Activated T-cell treated with anti-CD3 and anti-CD28 coated beads for 4 hours (primary cell): ENCODE measurements at places on chromosomes 3 and 15.

GRCh38 chr3:41716471-41716870 lies 245.4 kb downstream of the ULK4 start:
- no peak for DNase-seq

GRCh38 chr3:54206874-54207273 lies 84.5 kb downstream of the CACNA2D3 start:
- no peak for DNase-seq

DNA sequence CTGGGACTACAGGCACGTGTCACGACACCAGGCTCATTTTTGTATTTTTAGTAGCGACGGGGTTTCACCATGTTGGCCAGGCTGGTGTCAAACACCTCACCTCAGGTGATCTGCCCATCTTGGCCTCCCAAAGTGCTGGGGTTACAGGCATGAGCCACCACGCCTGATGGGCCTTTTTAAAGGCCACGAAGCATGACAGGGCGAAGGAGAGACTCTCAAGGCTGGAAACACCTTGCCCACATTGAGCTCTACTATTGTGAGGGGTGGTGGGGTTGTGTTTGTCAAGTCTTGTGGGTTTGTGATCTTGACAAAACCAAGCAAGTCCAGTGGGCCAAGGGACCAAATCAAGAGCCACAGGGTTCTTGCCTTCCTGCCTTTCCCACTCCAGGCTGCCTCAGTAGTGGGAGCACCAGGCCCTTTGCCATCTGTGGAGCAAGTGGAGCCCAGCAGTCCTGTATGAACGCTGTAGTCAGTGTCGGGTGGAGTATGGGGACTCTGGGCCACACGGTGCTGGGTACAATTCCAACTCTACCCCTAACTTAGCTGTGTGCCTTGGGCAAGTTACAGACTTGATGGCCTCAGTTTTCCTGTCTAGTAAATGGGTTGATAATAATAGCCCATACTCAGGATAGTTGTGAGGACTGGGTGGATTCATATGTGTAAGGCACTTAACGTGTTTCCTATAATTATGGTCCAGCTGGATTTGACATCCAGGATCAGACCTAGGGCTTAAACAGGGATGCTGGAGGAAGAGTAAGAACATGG lies 33.3 kb downstream of the EDEM1 start:
- no peak for DNase-seq

DNA sequence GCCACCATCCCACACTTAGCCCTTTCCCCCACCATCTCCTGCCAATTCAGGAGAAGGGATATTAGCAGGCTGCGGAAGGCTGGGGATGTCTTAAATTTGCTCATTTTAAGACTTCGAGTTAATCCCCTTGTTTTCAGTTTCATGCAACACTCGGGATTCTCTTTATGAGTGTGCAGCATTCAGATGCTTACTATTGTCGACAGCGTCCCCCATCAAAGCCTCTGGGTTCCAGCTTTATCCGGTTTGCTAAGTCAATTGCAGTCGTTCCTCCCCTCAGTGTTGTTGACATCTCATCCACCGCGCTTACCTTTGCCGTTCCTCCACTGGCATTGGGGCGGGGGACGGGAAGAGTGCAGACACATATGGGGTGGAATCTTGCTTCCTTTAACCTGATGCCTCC lies 220.2 kb downstream of the VPS13C start:
- no peak for DNase-seq

DNA sequence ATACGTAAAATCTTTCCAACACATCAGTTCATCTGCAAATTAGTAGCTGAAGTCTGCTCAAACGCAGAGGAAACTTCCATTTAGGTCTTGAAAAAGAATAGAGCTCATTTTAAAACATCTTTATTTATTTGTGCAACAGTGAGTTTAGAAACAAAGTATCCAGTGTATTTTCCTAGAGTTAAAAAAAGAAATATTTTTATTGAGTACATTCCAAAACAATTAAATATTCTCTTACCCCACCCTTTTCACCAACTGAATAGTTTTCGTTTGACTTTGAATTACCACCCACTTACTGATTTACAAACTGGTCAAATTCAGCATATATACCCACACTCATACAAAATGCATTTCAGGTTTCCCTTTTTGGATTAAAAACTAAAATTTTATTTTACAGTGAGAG lies 104.7 kb downstream of the ZBTB20 start:
- no peak for DNase-seq

DNA sequence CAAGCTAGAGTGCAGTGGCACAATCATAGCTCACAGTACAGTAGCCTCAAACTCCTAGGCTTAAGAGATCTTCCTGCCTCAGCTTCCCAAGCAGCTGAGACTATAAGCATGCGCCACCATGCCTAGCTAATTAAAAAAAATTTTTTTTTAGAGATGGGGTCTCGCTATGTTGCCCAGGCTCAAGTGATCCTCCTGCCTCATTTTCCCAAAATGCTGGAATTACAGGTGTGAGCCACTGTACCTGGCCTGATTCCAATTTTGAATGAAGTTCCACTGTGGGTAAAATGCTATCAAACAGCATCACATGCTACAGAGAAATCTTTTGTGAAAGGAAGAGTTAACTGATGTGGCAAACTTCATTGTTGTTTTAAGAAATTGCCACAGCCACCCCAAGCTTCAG lies 17.5 kb downstream of the ADPGK start:
- no peak for DNase-seq

GRCh38 chr3:140236836-140237501 lies 302.0 kb downstream of the CLSTN2 start:
- DNase-seq, result no peak

DNA sequence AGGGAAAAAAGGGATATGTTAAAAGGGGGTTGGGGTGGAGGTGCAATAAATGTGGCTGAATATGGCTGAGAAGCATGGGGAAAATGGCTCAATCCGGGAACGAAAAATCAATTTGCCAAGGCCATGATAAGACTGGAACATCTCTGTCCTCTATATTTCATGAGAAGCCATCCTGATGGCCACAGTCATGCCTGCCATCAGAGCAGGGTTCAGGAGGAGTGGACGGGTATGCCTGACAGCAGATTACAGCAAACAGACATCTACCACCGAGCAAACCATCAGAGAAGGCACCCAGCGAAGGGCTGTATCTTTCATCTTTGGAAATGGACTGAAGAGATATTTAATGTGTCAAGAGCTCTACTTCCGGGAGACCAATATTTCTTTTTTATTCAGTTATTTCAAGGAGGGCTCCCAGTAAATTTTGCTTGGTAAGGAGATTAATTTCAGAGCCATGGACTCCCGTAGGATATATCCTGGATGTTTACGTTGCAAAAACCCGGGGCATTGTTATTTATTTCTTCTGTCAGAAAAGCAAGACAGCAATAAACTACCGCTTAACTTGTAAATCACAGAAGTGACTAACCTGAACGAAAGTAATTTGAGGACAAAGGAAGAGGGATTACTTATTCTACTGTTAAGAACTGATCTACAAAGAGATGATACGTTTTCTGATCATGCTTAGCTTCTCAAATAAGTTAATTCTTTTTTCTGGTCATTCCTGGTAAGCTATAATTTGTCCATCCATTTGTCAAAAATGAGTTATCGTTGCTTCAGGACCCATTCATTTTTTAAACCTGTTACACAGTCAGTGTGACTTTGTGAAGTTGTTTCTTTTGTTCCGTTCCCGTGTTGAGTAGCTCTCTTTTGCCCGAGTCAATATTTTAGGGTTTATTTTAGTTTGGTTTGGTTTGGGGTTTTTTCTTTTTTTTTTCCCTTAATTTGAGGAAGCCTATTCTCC lies 80.6 kb upstream of the CHD2 start:
- DNase-seq, result no peak

DNA sequence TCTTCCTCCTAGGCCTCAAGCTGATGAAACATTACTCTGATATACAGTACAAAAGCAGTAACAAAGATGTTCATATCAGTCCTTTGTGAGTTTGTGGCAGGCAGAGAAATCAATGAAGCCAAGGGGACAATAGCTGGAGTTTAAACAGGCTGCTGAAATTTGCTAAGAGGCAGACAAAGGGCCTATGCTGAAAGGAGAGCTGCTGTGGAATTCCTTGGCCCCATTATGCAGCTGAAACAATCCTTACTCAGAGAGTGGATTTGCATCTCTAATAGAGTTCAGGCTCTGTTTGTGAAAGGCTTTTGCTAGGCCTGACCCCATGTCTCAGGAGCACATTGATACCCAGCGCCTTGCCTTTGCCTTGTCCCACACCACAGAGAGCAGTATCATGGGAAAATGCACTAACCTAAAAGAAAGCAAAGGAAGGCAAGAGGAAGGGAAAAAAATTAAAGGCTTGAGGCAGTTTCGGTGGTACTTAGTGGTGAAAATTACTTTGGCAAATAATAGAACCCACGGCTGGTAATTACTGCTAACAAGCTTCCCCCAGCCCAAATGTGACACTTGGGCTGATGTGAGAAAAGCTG lies 195.0 kb upstream of the EPHA3 start:
- no peak for DNase-seq

DNA sequence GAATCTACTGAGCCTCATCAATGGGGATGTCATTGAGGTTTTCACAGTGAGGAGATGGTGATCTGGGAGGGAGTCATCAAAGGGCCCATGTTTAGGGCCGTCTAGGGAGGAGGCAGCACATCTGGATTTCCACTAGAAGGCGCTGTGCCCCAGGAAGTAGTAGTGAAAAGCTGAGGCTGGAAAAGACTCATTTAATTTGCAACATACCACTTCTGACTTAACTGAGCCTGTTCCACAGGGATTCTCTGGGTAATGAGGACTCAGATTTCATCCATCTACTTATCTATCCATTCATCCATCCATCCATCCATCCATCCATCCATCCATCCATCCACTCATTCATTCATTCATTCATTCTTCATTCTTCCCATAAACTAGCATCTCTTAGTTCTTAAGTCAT lies 17.4 kb upstream of the SHF start:
- DNase-seq, result peak; percentile 45
